ENCODE measurements at places on chromosomes 4 and X.

- DNase-seq: no peak
These were observed 154.4 kb downstream of the EFHC2 start for GRCh38 chrX:44189116-44189515.

DNA sequence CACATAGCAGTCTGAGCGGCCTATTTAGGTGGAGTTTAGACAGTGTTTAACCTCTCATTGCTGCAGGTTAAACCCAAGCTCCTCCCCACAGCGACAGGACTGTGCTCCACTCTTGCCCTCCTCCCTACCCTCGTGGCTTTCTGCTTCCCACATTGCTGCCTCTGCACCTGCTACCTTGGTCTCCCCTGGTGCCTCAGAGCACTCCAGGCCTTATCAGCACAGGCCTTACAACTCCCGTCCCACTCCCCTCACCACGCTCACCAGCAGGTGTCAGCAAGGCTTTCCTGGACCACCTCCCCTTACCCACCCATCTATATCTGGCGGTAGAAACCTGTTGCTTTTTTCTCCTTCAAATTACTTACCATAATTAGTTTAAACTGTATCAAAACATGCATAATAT is 18.6 kb downstream of the HELT start:
- no peak for DNase-seq

DNA sequence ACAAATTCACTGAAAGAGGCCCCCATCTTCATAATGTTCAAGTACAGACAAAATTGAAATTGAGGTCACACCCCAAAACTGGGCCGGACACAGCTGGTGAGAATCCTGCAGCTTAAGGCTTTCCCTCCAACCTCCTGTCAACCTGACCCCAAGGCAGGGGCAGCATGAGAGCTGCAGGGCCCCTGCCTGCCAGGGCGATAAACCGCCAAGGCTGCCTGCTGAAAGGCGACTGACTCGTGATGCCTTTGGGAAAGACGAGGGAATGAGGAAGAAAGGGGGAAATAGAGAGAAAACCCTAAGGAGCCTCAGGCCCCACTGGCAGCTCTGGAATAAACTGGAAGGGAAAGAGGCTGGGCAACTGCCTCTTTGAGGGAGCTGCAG is 7.3 kb upstream of the IRAK1 start:
- no peak for DNase-seq

- no peak for DNase-seq
These were observed 10.2 kb upstream of the YIPF6 start for GRCh38 chrX:68488657-68489056.
